NCI-H1436 (cell line): ENCODE measurements at places on chromosomes 6 and 20.

DNA sequence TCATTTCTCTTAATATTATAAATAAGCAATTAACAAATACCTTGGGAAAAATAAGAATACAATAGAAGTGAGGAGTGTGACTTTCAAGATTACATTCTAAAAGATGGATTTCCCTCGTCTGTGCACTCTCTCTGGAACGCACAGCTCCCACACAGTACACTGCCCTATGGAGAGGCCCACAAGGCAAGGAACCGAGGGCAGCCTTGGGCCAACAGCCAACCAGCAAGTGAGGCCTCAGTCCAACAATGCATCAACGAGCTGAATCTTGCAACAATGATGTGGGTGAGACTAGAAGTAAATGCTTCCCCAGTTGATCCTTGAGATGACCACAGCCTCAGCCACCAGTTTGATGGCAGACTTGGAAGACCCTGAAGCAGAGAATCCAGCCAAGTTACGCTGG lies 34.5 kb upstream of the AVP start:
- DNase-seq: no peak

DNA sequence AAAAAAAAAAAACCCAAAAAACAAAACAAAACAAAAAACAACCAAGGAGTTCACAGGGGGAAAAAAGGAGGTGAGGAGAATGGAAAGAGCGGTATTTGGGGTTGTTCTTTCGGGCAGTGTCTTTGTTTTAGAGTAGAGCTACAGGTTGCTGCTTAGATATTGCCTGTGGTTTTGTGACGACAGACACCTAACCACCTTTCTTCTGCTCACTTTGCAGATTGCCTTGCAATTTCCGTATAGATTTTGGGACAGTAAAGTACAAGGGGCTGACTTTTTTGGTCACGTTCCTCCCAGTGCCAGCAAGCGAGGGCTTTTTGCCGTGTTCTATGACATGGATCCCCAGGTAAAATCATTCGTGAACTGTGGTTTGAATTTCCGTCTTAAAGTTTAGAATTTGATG lies 50.9 kb downstream of the DEK start:
- DNase-seq: no peak

GRCh38 chr6:163346497-163346961 lies 68.0 kb upstream of the QKI start:
- no peak for DNase-seq

- no peak for DNase-seq
These were observed 142.5 kb upstream of the SPACA1 start for GRCh38 chr6:87905101-87905641.

DNA sequence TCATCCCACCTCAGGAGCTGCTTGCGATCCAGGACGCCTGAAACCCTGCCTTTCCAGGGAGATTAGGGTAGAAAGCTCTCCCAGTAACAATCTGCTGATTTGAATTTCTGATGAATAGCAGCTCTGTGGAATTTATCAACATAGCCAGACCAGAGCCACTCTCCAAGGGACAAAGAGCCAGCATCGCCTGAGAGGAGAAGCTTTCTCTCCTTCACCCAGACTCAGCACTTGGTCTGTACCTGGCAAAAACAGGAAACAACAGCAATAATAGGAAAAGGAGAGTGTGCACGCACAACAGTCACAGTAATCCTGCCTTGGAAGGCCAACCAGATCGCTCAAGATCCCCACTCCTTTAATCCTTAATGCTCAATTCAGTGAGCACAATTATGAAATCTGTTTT lies 22.3 kb upstream of the ROS1 start:
- no peak for DNase-seq

- peak; percentile 78 for DNase-seq
These were observed 40.6 kb downstream of the SLC35D3 start for GRCh38 chr6:136962661-136963060.

DNA sequence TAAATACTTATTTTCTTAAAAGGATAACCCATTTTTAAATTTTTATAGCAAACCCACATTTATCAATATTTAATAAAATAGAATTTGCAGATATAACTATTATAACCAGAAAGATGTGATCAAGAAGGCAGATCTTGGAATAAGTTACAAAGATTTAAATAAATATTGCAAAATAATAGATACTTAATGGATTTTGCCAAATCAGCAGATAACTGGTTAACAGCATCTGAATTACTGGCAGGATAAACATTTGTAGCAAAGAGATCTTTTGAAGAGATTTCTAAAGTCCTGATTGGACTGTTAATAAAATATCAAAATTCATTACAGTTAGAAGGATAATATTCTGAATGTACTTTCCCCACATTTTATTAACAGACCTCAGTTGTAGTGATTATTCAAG lies 144.2 kb downstream of the PDSS2 start:
- DNase-seq: no peak
